ENCODE measurements at places on chromosomes 6 and 20. TPM values are rescaled to one million over a fixed set of nuclear protein-coding genes. Genes with fewer than 3 reads are reported as not detected.

Gene DACT2
- 0.82 TPM for total RNA-seq

Gene LAMA5
- 63.7 TPM for total RNA-seq

Gene NKAIN4
- total RNA-seq, result 0.15 TPM

Gene CCND3
- 13.6 TPM for total RNA-seq

Gene HLA-DOB
- total RNA-seq, result not detected

Gene TMEM239
- not detected for total RNA-seq

Gene UBE3D
- 4.7 TPM for total RNA-seq

Gene DXO
- 12.9 TPM for total RNA-seq

Gene FAM217A
- total RNA-seq, result not detected

Gene TPX2
- total RNA-seq, result 40.1 TPM

Gene PRSS35
- 1.9 TPM for total RNA-seq

Gene TFAP2D
- total RNA-seq, result not detected

Gene BICRAL
- total RNA-seq, result 4.6 TPM

Gene FOXA2
- total RNA-seq, result not detected

Gene ERVFRD-1
- total RNA-seq, result not detected

Gene ABHD16B
- not detected for total RNA-seq

Gene CRISP3
- total RNA-seq, result not detected

Gene IMPG1
- total RNA-seq, result not detected

Gene PHACTR3
- total RNA-seq, result not detected

Gene EEF1E1
- total RNA-seq, result 36.2 TPM

Gene C20orf144
- 0.15 TPM for total RNA-seq

Gene REM1
- not detected for total RNA-seq

Gene ADGRF5
- 0.23 TPM for total RNA-seq

Gene DSP
- 1.8 TPM for total RNA-seq

Gene FAM83D
- 5.6 TPM for total RNA-seq

Gene SLC13A3
- total RNA-seq, result 1.3 TPM

Gene PDE10A
- total RNA-seq, result 1.9 TPM

Gene IL17F
- not detected for total RNA-seq

Gene SLC32A1
- total RNA-seq, result not detected

Gene C6orf15
- not detected for total RNA-seq

Gene TBXT
- not detected for total RNA-seq

Gene APOM
- 1.5 TPM for total RNA-seq

Gene ZBTB12
- total RNA-seq, result 12.4 TPM

All from smooth muscle cell of the coronary artery (primary cell).